ENCODE measurements at places on chromosomes 3 and 15.

- DNase-seq, result no peak
Measured at GRCh38 chr3:119257654-119258410, 17.2 kb upstream of the B4GALT4 start.

DNA sequence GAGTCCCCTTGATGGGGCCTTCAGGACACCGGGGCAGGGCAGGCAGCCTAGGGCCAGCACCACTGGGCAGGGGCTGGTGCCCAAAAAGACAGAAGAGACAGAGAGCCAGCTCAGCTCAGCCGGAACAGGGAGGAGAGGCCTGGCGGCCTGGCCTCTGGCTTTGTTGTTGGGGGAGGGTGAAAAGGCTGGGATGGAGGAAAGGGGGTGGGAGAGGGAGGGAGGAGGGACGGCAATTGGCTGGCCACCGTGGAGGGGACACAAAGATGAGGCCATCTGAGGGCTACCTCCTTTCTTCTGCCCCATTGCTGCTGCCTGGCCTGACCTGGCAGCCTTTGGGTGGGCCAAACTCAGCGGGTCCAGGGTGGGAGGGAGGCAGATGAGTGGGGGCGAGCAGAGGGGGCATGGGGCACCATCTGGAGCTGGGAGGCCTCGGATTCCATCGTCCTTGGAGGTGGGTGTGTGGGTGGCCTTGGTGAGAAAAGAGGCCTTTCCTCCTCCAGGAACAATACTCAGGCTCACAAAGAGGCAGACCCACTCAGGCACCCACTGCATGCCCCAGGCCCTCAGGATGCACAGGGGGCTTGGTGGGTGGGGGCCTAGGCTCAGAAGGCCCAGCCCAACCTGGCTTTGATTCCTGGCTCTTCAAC, 9.3 kb downstream of the EFCC1 start:
- no peak for DNase-seq

DNA sequence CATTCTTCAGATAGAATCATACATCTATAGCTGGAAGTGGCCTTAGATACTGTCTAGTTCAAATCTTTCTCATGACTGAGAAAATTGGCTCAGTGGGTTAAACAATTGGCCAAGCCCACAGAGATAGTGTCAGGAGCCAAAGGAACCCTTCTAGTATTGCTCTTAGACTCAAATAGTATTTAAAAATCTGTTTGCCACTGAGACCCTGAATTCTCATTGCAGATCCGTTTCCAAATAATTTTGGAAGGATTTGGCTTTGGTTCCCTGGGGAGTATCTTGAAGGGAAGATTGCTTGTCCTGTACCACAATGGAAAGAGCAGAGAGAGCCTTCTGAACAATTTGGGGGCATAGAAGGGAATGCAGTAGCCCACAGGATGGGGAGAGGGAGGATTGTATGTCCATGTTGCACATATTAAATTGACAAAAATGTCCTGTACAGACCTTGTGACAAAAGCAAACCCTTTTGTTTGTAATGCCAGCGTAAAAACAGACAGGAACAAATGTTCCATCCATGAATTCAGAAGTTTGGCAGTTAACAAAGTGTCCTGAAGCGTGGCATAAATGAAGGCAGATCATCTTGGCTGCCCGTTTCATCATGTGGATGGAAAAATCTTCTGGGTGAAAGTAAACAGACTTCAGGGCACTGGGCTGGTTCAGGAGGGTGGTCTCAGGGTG, 156.4 kb upstream of the RASGRP1 start:
- no peak for DNase-seq

DNA sequence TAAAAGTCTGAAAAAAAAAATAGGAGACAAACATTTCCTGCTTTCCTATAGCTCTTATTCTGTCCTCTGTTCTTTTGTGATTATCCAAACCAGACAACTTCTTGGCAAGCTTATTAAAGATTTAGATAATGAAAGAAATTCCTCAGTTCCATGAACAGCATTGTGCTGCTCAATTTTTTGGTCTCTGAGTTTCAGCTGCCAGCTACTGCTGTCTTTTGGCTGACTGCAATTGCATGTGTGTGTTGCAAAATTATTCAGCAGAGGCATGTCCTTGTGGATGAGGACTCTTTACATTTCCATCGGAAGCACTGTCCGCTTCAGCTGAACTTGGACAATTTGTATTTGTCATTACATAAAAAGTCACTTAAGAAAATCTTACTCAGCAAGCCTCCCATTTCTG, 397.3 kb upstream of the RASGRP1 start:
- no peak for DNase-seq

- DNase-seq, result no peak
Measured at GRCh38 chr3:186821429-186822387, 15.4 kb upstream of the RFC4 start.

- no peak for DNase-seq
Measured at GRCh38 chr3:7978087-7978422, 523.6 kb upstream of the LMCD1 start.

GRCh38 chr3:79515072-79515471, 252.7 kb downstream of the ROBO1 start:
- DNase-seq, result no peak

GRCh38 chr15:87489902-87490665, 766.5 kb downstream of the NTRK3 start:
- no peak for DNase-seq

DNA sequence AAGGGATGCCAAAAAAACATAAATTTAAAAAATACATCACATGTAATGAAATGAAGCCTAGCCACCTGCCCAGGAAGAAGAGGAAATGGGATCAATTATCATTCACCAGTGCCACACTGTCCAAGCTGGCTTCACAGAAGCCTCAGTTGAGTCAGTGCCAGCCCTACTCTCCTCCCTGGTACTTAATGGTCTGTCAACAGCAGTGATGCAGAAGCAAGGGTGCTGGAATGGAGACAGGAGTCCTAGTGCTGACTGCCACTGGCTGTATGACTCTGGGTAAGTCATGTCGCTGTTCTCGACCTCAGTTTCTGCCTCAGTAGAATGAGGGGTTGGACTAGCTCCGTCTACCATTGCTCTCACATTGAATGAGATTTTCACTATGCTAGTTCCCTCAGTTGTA, 78.5 kb upstream of the LARS2 start:
- no peak for DNase-seq

DNA sequence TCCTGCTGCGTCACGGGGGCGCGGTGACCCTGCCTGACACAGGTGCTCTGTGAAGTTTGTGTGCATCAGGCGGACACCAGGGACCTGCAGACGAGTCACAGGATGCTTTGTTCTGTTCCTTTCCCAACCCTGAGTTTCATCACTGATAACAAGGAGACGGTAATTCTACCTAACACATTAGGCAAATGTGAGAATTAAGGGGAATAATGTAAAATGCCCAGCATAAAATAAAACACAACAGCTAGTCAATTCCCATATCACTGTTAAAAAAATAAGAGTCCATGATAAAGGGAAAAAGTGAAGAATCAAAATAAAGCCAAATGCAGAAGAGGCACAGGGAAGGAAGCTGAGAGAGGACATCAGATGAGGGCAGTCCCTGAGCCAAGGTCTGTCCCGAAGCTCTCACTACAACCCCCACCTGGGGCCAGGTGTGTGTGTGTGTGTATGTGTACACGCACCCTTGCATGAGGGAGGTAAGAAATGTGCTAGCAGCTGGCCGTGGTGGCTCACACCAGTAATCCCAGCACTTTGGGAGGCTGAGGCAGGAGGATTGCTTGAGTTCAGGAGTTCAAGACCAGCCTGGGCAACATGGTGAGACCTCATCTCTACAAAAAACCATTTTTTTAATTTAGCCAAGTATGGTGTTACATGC, 27.5 kb downstream of the PLA2G4D start:
- no peak for DNase-seq

- DNase-seq, result no peak
Measured at GRCh38 chr3:177370246-177370822, 173.1 kb upstream of the TBL1XR1 start.

DNA sequence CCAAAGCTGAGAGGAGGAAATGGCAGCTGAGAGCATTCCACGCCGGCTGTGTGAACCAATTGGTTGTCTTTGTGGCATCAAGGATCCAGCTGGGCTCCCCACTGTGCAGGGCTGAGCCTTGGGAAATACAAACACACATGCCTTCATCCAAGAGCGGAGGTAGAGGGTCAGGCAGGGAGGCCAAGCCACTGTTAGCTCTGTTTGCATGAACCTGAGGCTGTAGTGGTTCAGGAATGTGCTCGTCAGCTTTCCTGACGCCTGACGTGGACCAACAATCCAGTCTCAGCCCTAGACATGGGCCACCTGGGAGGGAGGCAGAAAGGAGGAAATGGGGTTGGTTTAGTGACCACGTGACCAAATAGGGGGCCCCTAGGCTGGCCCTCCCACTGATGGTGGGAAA, 276.9 kb downstream of the TLE3 start:
- no peak for DNase-seq

DNA sequence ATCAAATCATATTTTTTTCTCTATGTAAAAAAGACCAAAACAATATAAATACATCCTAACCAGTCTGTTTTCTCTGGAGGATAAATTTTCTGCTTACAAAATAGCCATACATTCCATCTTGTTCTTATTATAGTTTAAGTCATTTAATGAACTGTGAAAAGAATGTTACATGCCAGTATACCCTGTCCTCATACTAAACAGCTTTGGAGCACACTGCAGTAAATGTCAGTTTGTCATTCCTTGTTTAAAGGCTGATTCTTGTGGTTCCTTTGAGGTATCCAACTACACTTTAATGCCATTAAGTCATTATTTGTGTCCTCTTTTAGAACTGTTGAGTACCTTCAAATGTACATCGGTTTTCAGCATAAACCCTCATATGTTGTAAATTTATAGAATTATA, 52.7 kb upstream of the DCBLD2 start:
- no peak for DNase-seq

- no peak for DNase-seq
Measured at GRCh38 chr3:14110699-14111098, 14.0 kb downstream of the CHCHD4 start.

DNA sequence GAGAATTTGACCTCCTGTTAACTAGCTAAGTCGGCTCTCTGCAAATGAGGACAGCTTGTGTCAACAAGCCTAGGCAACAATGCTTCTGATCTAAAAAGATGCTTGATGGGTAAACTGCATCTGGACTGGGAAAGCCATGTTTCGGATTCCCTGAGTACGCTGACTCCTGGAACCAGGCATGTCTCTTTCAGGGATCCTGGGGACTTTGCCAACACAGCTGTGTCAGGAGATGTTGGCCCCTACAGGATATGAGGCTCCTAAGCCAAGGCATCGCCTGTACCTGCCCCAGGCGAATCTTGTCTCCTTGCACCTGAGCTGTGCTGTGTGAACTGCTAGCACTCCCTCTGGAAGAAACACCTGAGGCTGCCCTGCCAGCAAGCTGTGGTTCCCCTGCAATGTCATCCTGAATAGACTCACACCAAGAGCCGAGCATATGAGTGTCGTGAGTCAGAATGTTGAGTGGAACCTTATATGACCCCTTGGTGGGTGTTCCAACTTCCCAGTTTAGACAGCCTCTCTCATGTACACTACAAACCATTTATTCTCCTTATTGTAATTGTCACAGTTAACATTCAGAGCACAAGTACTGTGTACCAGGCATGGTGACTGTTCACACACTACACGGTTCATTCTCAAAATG, 17.0 kb downstream of the EOGT start:
- no peak for DNase-seq

DNA sequence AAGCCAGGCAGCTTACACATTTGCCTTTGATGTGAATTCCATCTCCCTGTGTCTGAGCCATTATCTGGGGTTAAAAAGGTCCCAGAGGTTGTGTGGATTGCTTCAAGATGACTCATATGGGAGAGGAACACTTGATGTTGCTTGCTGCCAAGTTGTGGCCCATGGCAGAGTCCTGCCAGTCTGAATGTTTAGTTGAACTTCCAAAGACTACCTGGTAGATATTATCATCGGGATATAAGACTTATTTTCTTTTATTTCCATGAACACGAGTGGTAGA, 85.6 kb downstream of the TJP1 start:
- DNase-seq, result no peak

DNA sequence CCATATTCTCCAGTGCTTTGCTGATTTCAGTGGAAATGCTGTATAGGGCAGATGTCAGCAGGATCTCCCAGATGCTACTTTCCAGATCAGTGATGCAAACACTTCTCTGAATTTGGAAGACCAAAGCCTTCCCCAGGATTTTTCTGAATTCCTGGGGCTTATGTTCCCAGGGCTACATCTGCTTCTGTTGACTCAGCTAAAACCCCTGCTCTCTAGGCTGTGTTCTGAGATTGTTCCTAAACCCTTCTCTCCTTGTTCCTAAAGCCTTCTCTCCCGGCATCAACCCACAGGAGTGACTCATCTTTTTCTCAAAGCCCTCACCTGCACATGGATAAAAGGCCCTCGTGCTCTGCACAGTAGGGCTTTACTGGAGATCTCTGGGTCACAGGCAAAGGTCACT, 35.5 kb downstream of the FAH start:
- no peak for DNase-seq

DNA sequence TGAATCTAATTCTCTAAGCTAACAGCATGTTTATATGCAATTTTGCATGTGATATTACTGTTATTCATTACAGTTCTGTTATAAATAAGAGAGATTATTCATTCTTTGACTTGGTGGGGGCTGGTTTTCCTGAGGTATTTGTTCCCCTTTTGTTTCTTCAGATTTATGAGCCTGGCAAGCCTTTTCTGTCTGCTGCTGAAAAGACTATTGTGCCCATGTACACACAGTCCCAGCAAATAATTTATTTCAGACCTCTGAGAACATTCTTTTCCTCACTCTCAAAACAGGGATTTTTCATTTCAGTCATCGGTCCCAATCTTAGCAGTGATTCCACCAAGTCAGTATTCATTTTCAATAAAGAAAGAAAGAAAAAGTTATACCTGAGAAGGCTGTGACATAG, 716.8 kb downstream of the NSUN3 start:
- DNase-seq, result no peak

DNA sequence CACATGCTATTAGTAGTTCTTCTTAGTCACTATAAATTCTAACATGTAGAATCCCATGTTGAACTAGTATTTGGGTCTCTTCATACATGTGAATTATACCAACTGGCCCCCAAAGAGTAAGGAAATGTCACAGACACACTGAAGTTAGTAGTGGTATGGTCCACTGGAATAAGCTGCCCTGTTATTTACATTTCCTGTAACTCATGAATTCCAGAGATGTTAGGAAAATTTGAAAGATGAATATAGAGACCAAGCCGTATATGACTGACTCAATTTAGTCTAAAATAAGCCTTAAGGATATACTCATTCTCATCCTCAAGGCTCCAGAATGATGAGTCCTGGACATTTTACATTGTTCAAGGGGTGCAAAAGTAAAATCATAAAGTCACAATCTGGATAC, 81.2 kb downstream of the FBXL22 start:
- DNase-seq, result no peak

GRCh38 chr3:184576457-184577240, 15.1 kb downstream of the EPHB3 start:
- DNase-seq, result no peak
